Activated CD4-positive, alpha-beta T cell treated with anti-CD3 and anti-CD28 coated beads for 1 hour (primary cell): ENCODE measurements at places on chromosomes 16 and 17.

- DNase-seq: no peak
Observed at GRCh38 chr16:11562941-11563340, 23.8 kb downstream of the LITAF start.

GRCh38 chr17:21094298-21094704 is 32.5 kb upstream of the DHRS7B start:
- DNase-seq: no peak

DNA sequence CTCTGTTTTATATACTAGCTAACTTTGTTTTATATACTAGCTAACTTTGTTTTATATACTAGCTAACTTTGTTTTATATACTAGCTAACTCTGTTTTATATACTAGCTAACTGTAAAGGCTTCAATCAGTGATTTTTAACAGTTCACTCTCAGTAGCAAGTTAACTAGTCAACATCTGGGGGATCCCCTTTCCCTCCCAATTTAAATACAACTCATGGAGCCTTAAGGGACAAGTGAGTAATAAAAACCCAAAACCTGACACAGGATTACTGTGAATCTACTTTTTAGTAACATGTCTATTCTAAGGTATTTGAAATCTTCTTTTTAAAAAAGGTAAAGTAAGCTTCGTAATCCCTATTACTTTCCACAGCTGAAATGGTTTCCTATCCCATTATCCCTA is 32.2 kb downstream of the FAM222B start:
- DNase-seq: no peak

DNA sequence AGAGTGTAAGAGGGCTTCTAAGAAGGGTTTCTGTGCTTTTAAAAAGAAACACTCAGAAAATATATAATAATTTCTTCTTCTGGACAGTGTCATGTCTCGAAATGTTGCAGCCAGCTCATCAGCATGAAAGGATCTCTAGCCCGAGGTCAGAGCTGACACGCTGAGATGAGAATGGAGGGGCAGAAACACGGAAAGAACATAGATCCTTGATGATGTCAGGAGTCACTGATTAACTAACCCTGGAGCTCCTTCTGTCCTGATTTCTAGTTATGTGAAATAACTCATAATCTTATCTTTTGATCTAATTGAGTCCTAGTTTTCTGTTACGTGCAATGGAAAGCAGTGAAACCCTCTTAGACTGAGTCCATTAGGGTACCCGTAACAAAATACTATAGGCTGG is 10.3 kb upstream of the TOX3 start:
- DNase-seq: no peak

GRCh38 chr17:68457539-68458259 is 403 bp upstream of the WIPI1 start:
- DNase-seq: peak; percentile 97

GRCh38 chr17:43905985-43906852 is 1.1 kb downstream of the MPP2 start:
- DNase-seq: no peak

GRCh38 chr17:50169121-50169764 is 3.4 kb downstream of the SGCA start:
- DNase-seq: peak; percentile 28

DNA sequence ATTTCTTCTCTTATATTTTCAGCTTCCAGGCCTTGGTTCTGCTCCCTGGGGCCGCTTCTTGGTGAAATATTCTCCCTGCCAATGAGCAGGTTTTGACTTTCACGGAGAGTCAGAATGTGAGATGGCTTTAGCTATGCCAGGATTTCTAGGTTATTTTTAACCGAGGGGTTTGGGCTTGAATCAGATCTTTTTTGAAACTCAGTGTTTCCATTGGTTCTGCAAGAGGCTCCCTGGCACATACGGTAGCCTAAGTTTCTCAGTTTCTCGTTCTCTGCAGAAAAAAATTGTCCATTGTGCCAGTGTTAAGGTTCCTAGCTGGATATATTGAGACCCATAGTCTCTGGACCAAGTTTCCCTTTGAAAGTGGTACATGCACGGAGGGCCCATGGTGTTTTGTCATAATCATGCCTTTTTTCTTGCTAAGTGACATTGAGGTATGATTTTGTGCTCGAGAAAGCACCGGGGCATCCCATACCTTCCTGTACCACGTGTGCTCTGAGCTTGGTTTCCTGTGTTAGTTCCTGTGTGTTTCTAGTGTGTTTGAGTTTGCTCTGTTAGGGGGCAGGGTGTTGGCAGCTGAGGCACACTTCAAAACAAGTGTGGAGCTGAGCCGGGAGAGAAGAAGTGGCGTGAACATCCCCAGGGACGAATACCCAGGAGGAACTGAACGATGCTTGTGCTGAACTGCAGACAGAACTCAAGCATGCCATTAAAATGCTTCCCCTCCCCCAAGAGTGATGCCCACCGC is 127.2 kb downstream of the HS3ST3B1 start:
- DNase-seq: peak; percentile 16

DNA sequence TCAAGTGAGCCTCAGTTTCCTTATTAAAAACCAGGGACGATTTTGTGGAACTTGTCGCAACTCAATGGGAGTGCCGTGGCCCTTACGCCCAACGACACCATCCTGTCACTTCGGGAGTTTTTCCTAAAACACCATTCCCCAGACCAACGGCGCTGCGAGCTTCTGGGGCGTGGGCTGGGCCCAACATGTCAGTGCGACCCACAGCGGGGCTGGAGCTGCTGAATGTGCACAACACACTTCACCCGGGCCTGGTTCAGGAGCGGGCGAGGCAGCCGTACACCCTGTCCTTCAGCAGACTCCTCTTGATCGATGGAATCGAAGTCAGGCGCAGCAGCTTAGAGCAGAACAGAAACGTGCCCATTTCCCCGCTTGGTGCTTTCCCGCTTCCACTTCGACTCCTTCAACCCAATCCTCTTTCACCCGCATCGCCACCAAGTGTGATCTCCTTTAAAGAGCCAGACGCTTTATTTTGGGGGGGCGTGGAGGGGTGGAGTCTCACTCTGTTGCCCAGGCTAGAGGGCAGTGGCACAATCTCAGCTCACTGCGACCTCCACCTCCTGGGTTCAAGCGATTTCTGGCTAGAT is 13.2 kb upstream of the SLC7A5 start:
- no peak for DNase-seq

GRCh38 chr17:55969562-55970324 is 183.5 kb upstream of the ANKFN1 start:
- DNase-seq: no peak

- DNase-seq: no peak
Observed at GRCh38 chr16:16149710-16150116, 73.6 kb downstream of the ABCC6 start.

GRCh38 chr17:46135879-46136563 is 57.2 kb downstream of the KANSL1 start:
- DNase-seq: no peak

DNA sequence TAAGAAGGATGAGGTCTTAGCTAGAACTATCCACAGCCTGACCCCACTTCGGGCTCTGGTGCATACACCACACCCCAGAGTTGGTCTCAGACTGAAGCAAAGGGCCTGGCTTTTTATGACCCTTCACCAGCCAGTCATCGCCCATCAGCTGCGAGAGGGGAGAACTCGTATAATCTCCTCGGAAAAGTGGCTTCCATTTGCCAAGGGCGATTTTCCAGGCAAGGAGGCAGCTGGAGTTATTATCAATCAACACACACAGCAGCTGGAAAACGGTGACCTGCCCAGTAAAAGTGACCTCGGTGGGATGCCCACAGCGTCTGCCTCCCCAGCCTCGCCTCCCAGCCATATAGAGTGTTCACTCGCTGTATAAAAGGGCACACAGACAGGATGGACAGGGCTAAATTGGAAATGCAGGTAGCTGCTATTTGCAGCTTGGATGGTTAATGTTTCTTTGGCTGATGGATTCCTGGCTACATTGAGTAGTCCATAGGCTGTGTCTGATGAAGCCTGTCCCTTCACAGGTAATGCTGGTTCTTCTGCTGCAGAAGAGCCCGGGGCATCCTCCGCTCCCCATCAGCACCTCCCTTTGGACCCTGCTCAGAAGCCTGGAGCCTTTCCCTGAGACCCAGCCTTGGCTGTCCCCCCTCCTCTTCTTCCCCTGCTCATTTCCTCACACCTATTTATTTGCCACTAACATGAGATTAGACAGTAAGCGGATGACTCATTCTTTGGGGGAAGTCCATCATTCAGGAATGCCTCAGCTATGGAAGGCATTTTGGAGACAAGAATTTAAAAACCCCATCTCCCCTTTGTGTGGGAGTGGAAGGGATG is 45.7 kb downstream of the TMEM186 start:
- DNase-seq: no peak

DNA sequence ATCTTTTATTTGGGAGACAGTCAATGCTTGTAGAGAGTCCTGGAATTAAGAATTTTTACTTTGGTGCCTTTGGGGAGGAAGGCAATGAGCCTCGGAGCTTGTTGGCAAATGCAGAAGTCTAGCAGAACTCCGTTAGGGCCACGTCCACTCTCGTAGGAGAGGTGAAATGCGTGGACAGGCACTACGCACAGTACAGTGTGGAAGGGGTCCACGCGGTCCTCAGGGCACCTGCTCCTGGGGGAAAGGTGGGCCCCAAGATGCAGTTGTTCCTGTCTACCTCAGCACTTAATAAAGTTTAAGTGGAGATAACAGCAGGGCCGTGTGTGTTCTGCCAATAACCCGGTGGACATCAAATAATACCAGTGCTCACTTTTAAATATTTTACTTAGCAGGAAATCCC is 1.8 kb downstream of the RAB11FIP3 start:
- no peak for DNase-seq

- DNase-seq: no peak
Observed at GRCh38 chr17:20073055-20073979, 64.2 kb downstream of the SPECC1 start.

DNA sequence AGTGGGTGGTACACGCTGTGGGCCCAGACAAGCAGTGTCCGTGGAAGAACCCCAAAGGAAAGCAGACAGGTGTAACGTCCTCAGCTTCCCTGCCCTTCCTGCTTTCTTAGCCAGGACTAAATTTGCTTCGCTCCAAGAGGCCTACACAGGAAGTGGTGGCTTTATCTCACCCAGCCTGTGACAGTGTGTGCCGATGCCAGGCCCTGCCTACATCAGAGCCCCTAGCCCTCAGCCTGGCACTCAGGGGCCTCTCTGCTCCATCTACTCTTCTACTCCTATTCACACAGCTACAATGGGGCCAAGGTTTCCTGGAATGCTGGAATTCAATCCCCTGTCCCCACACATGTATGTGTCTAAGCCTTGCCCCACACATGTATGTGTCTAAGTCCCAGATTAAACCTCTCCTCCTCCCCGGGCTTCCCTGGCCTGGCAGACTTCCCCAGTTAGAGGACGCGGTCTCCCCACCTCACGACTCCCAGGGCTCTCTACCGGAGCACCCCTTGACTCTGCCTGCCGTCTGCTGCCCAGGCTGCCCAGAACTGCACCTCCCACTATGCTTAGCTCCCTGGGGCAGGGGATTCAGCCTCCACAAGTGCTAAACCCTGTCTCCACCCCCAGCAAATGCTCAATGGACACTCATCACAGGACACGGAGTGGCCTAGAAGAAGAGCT is 8.2 kb downstream of the PGAP3 start:
- no peak for DNase-seq
